Activated T-cell treated with anti-CD3 and anti-CD28 coated beads for 4 hours (primary cell): ENCODE measurements at places on chromosomes 11 and 22.

GRCh38 chr11:60889869-60890311 lies 16.5 kb downstream of the PRPF19 start:
- DNase-seq, result no peak

GRCh38 chr11:77120571-77120970 lies 7.5 kb upstream of the MYO7A start:
- DNase-seq, result no peak

- DNase-seq, result peak; percentile 38
Observed at GRCh38 chr22:28955817-28956216, 72.4 kb downstream of the ZNRF3 start.

DNA sequence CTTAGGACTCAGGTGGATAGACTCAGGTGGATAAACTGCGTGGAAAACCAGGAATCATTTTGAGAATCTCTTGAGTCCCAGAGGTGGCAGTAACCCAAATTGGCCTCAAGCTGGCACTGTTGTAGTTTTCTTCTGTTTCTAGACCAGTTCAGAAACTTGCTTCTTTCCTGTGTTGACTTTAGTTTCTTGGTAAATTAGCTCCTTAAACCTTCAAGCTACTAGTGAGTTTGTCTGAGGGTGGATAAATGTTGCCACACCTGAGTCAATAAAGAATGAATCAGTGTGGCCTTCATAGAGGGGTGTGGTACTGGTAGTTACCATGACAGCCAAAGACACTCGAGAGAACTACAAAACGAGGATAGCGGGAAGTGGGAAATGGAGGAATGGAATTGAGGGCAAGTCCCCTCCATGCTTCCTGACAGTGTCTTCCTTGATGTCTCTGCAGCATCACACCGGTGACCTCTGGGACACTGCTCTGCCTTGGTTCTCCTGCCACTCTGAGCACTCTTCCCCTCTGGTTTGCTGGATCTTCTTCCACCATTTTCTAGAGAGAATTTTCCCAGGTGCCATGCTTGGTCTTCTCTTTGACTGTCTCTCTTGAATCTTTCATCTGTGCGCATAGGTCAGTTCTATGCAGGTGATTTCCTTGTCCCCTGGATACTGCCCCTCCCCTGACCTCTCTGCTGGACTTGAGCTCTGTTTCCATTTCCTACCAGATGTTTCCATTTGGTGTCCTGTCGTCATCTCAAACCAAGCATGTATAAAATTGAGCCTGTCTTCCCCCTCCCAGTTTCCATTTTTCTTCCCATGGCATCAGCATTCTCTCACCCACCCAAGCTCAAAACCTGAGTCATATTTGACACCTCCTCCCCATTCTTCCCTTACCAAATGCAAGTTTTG lies 7.2 kb downstream of the POLD4 start:
- DNase-seq, result no peak

DNA sequence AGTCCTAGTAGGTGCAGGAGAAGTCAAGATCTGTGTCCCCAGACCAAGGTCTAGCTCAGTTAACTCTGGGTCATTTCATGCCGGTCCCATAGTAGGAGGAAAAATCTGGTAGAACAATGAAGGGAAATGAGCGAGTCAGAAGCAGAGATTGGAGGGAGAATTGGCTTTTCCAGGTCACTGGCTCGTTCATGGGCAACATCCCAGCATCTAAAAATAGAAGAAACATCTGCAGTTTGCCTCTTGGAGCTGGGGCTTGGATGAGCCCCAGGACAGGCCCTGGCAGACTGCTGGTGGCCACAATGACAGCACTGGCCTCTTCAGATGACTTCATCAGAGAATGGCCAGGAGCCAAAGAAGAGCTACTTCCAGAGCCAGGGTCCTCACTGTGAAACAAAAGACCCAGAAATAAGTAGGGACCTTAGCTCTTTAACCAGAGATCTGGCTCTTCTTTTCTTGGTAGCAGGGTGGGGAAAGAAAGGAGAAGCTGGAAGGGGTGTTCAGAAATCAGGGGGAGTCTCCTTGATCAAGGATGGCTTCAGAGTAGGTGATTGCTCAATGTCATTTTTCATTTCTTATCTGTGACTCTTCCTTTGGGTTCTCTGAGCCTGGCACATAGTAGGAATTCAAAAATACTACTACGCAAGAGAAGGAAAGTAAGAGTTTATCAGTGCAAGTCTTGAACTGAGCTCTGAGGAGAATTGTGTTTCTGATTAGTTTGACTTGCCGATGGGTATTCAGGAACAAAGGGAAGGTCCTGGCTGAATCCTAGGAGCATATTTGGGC lies 102.6 kb downstream of the TMPRSS5 start:
- no peak for DNase-seq

DNA sequence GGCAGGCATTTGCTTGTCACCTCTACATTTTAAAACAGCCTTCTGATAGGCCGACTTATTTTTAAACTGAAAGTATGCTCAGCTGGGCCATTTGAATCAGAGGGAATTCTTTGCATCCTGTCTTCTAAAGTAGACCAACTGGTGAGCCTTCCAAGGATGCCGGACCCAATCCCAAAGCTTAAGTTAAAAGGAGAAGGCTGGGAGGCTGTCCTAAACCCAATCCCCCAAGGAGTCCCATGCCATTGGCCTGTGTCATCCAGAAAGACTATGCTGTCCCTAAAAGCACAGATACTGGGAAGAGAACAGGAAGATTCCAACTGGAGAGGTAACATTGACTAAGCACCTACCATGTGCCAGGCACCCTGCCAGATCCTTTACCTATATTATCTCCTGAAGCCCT lies 18.0 kb downstream of the TENM4 start:
- no peak for DNase-seq

DNA sequence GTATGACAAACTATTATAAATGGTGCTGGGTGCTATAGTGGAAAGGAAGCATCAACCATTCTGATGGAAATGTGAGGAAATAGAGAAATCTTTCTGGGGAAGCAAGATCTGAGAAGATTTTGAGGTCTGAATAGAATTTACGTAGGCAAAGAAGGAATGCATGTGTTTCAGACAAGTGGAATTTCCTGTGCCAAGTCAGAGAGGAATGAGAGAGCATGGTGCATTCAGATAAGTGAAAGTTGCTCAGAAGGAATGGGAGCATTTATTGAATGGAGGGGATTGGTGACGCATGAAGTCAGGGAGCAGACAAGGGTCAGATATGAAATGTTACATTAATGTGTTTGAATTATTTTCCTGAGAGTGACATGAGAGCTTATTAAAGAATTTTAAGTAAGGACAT lies 725.5 kb downstream of the METTL15 start:
- DNase-seq, result no peak

DNA sequence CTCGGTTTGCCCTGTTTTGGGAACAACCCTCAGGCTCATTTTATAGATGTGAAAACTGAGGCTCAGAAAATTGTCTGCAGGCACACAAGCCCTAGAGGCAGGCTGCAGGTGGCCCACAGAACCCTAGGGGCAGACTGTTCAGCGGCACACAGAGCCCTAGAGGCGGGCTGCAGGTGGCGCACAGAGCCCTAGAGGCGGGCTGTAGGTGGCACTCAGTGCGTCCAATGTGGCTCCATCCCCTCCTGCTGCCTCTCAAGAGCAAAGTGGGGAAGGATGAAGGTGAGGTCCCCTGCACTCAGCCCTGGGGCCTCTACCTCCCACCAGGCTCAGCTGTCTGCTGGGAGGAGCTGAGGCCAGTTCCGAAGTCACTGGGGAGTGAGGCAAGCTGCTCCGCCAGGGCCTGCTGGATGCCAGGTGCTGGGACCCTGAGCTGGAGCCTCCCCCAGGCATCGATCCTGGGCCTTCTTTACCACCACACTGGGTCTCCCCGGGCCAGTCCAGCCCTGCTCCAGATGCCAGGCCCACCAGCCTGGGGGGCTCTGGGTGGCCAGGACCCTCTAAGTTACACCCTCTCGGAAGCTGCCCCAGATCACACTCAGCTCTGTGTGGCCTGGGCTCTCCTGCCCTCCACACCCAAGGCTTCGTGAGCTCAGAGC lies 2.3 kb downstream of the ACY3 start:
- DNase-seq, result no peak

GRCh38 chr11:12089473-12089872 lies 20.9 kb upstream of the MICAL2 start:
- no peak for DNase-seq

DNA sequence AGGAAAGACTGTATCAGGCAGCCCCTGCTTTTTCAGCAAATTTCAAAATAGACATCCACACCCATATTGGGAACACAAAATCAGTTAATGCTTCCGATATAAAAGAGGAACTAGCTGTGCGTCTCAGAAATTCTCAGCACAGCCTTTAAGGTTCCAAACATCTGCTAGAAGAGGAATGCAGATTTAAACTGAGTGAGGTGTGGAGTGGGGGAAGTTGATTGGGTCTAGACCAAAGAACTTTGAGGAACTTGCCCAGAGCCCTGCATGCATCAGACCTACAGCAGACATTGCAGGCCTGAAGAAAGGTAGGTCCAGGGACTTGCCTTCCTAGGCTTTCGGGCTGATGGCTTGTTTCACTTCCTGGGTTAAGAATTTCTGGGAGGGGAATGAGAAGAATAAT lies at the start of gene MS4A4A:
Gene MS4A4A (plus strand): TSS at position 255 of the 400 bp plus-strand sequence. CDS start 10 bp downstream, at position 265.
- DNase-seq, result no peak

DNA sequence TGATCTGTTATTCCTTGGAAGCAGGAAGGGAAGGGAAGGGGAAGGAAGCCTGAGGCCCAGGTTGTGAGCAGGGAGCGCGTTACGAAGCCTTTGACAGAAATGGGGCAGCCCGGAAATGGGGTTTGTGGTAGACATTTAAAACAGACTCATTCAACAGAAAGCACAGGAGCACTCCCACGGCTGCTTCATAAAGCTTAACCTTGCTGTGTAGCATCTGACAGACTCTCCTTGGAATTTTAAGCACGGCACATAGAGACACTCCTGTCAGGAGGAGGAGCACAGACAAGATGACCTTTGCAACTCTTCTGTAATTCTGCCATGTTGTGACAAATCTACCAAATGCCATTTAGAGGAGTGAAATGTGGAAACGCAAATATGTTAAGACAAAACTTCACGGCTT lies 131.6 kb downstream of the FBXO7 start:
- no peak for DNase-seq

- no peak for DNase-seq
Observed at GRCh38 chr11:69799097-69799496, 20.1 kb downstream of the FGF3 start.

DNA sequence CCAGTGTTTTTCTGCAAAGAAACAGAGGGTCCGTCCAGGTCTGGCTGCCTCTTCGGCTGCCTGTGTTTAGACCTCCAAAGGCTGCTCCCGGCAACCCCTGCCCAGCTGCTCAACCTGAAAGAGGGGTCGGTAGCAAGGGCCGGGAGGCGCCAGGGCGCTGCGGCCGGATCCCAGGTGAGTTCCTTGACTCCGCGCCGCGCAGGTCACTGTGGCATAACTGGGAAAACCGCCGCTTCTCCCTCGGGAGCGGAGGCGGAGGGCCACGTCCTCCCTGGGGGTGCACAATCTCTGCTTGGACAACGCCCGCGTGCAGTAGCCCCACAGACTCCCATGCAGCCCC lies 1.0 kb upstream of the BRSK2 start:
- no peak for DNase-seq

DNA sequence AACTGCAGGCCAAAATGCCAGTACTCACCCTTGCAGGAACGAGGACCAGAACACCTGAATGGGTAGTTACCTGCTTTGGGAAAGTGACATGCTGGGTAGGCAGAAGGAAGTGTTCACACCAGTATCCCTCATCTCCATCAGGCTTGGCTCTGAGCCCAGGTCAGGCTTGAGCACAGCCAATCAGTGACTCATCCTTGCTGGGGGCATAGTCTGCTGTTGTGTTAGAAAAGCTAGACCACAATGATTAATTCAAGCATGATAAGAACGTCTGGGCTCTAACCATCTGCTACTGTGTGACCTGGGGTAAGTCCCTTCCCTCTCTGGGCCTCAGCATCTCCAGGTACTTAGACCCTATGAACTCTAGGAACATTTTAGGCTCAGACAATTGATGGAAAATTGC lies 450.4 kb downstream of the MIAT start:
- DNase-seq, result no peak

DNA sequence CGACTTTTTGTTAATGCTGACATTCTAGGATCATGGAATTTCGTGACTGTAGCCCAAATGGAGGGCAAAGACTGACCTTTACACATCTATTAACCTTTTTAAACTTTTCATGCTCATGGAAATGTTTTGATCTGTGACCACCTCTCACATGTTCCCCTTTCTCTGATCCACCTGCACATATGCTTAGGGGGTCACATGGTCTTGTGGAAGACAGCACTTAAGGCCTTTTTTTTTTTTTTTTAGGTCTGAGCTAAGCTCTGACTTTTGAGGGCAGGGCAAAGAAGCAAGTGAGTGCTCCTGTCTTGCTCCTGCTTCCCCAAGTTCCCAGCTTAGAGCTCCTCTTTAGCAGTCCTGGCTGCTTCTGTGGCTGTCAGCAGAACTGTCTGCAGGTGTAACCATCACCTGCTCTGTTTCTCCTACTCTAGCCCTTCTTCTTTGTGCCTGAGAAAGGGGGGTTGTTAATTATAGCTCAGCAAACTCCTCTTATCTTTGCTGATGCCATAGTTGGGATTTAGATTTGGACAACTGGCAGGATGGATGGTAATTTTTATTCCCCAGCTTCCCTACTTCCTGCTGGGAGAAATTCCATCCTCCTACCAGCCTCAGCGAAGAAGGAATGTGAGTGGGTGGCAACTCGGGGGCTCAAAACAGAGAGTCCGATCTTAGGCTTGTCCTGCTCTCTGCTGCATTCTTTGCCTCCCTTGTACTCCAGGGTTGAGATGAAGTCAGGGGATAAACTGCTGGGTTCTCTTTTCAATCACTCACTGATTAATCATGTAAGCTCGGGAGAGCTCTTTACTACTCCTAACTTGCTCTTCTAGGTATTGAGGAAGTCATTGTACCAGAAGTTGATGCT lies 64.4 kb downstream of the GRAMD1B start:
- no peak for DNase-seq

DNA sequence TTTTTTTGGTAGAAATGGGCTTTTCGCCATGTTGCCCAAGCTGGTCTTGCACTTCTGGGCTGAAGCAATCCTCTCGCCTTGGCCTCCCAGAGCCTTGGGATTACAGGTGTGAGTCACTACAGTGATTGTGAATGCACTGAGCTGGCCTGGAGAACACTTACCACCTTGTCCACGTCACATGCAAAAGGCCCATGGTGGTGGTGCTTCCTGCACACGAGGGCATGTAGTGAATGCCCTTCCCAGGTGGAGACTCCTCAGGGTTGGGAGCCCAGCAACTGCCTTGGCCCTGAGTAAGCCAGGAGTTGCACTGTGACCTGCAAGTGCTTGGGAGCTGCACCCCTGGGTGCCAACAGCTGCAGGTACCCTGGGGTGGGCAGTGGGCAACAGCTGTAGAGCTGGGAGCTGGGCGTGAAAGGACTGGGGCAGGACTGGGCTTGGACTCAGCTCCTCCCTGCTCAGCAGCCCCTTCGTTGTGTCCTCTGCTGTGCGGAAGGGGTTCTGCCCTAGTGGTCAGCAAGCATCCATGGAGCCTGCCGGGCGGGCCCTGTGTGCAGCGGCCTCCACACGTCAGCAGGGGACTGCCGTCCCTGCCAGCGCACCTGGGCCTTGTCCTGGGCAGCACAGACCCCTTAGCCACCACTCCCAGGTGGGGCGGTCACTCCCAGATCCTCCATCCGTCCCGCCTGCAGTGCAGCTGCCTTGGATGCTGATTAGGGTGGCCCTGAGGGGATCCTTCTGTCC lies 9.3 kb upstream of the ADORA2A start:
- no peak for DNase-seq

DNA sequence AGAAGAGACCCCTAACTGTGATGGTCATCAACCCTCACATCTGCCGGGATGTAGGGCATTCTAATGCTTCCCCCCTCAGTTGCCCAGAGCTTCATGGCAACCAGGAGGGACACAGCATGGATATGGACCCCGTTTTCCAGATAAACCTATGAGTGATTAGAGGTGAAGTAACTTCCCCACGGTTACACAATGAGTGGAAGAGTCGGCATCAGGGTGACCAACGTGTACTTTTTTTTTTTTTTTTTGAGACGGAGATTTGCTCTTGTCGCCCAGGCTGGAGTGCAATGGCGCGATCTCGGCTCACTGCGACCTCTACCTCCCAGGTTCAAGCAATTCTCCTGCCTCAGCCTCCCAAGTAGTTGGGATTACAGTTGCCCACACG lies 25.0 kb downstream of the TXN2 start:
- DNase-seq, result no peak
